ENCODE measurements at places on chromosomes 5 and 9.

- no peak for DNase-seq
Observed at GRCh38 chr9:126069400-126069955, 257.2 kb upstream of the MVB12B start.

- no peak for DNase-seq
Observed at GRCh38 chr5:16612007-16612406, 4.8 kb downstream of the RETREG1 start.

DNA sequence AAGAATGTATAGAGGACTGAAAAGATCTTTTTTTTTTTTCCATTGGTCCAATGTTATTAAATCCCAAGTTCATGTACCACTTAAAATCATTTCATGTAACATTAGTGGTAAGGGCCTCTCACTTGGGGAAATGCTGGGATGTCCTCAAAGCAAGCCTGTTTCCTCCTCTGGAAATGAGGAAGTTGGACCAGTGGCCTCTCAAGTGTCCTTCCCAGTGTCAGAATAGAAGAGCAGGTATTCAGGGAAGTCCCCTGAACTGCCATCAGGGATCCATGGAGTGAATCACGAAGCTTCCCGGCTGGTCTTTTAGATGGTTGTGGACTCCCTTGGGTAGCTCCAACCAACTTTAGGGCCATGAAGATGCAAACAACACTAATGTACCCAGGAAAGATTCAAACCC, 55.2 kb upstream of the AFAP1L1 start:
- no peak for DNase-seq

- DNase-seq: no peak
Observed at GRCh38 chr5:150311015-150311692, 8.4 kb upstream of the ARSI start.

- no peak for DNase-seq
Observed at GRCh38 chr9:90432951-90433350, 209.7 kb downstream of the DIRAS2 start.

GRCh38 chr5:103356350-103357091, 98.0 kb downstream of the MACIR start:
- DNase-seq: no peak

- DNase-seq: no peak
Observed at GRCh38 chr9:95796029-95796428, 79.5 kb upstream of the ERCC6L2 start.

DNA sequence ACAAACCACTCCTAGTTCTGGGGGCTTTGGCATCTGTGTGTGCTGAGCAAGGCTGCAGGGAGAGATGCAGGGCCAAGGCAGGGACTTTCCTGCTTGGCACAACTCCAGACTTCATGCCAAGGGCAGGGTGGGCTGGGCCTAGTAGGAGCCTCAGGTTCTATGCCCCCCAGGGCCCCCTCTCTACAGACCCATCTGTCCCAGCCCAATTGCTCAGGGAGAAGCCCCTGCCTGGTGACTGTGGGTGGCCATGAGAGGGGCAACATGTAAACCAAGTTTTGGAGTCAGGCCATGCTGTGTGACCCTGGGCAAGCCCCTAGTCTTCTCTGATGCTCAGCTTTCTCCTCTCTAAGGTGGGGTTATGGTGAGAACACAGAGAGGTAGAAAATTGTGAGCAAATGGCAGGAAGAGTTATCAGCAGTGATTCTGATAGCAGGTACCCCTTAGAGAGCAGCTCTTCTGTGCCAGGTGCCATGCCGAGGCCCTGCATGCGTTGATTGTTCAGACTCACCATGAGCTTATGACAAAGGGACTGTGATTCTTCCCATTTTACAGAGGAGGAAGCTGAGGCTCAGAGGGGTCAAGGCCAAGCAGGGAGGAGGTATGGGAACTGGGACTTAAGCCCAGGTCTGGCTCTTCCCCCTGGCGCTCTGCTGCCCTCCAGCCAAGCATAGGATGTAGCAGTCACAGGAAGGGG, 5.2 kb downstream of the OLFML2A start:
- DNase-seq: no peak

- DNase-seq: no peak
Observed at GRCh38 chr5:168469816-168470215, 16.5 kb upstream of the RARS1 start.

DNA sequence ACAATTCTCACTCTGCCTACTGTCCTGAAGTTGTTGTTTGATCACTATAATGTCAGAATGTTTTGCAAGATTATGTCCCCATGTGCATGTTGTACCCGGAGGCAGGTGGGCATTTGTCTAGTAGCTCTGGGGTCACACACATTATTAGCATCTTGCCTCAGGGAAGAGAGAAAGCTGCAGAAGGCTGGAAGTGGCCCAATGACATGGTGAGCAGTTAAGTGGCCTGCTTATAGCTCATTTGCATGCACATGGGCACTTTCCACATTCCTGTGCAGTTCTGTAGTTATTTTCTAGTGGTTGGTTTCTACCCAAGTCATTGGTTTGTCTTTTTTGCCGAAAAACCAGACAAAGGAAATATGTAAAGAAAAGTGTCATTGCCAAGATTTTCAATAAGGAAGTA, 80.9 kb downstream of the MAP1B start:
- no peak for DNase-seq

Data from activated CD4-positive, alpha-beta T cell treated with anti-CD3 and anti-CD28 coated beads for 24 hours (primary cell).